ENCODE measurements at places on chromosomes 1 and 21. TPM values are rescaled to one million over a fixed set of nuclear protein-coding genes. Genes with fewer than 3 reads are reported as not detected.

F5 gene
- total RNA-seq: 1.6 TPM

DNA sequence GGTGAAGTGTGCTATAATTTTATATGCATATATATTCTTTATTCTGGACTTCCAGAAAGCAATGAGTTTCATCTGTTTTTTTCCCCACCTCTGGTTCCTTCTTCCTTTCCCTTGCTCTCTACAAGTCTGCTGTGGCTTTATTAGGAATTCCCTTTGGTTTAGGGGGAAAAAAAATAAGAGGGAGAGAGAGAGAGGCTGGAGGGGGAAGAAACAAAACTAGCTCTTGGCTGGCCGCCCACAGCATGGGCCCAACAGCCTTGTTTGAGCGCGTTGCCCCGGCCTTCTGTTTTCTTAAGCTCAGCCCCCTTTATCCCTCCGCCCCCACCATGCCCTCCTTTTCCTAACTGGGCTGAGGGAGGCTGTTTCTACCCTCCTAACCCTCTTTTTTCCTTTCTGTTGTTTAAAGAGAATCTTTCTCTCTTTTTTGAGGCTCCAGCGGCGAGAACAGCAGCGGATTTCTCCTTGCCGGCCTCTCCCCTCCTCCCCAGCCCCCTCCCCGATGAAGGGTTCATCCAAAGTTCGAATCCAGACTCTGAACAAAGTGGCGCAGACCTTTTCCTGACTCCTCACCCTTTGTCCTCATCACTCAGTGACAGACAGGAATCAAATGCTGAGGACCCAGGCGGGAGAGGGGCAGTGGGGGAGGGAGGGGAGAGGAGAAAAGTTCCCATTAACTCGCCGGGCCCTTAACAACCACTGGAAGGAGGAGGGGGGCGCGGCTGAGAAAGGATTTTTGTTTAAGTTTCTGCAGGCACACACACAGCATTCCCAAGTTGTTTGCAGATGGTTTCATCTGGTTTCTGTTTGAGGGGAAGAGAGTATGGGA, 29.7 kb downstream of the PBX1 start:
- DNase-seq: peak; percentile 72

GRCh38 chr1:43853161-43853921, 80.3 kb upstream of the ARTN start:
- DNase-seq: peak; percentile 79

GRCh38 chr1:89823679-89824292, 3.0 kb downstream of the LRRC8D start:
- DNase-seq: no peak

STMN1 gene
- total RNA-seq: 42.5 TPM

GRCh38 chr1:90370686-90371447, 346.2 kb downstream of the BARHL2 start:
- no peak for DNase-seq

- DNase-seq: no peak
Measured at GRCh38 chr1:31426249-31426922, 13.4 kb downstream of the SERINC2 start.

DNA sequence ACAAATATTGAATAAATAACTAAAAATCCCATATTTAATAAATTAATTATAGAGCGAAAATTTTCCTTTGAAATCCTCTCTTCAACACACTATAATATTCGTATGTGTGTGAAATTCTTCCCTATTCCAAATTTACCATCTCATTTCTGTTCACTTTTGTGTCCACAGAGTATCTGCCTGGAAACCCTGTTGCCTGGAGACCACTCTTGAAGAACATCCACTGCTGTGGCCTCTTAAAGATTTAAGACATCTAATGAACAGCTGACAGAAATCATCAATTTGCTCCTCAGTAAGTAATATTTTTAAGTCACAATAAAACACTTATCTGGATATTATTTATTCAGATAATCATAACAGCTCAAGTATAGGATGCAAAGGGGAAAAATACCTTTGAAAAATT, 69.7 kb downstream of the CYYR1 start:
- DNase-seq: no peak

CRYAA gene
- not detected for total RNA-seq

DNA sequence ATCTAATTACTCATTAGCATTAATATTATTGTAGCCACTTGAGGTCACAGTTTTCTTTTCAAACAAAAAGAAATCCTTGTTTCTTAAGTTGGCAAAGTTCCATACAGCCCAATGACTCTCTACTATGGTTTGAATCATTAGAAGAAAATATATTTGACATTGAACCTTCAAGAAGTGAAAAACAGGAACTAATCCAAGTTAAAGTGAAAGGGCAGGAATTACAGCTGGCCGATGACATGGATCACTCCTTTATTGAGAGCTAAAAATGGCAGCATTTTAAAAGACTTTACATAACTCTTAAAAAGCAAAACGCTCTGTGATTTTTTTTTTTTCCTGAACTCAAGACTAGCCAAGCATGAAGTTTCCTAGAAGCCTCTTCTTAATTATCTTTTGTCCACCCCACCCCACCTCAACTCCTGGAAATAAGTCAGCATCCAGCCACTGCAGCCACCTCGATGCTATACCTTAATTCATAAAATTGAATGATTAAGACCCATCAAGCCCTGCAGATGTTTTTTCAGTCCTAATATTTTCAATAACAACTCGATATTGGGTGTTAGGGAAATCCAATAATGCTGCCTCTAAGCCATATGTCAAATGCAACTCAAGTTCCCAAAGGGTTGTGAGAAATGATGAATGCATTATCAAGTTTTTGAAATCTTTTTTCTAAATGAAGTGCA, 323.1 kb downstream of the HHIPL2 start:
- no peak for DNase-seq

GRCh38 chr1:229470406-229471043, 36.6 kb upstream of the ACTA1 start:
- DNase-seq: no peak

- DNase-seq: peak; percentile 84
Measured at GRCh38 chr1:23169727-23170335, 1.2 kb upstream of the LUZP1 start.

DNA sequence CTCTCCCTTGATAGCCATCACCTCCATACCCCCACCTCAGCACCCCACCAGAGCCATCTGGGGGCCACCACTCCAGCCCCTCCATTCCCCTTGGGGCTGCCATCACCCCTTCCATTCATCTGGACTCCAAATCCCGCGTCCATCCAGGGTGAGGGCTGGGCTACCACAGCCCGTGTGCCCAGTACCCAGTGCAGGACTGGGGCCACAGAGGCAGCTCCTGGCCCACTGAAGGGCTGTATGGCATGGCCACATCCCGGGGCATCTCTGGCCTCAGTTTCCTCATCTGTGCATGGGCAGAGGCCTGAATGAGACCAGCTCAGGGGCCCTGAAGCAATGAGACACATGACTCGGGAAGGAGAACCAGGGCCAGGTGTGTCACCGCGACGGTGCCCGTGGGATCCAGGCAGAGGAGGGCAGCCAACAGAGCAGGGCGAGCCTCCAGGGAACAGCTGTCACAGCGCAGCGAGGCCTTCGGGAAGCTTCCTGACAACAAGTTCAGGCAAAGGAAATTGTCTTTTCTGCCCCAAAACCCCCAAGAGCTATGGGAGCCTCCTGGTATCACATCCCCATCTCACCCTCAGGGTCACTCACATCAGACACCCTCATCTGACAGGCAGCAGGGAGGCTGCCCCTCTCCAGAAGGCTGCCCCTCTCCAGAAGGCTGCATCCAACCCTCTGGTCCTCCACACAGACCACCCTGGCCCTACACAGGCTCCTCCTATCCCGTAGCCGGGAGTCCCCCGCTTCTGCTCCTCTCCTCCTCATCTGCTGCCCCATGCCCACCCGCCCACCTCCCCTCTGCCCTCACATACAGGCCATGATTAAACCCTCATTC, 76.3 kb downstream of the MEGF6 start:
- DNase-seq: no peak

TSPAN1 gene
- 6.9 TPM for total RNA-seq
